Stimulated activated naive CD4-positive, alpha-beta T cell treated with Interleukin-2 at 50 U/mL for 16 hours (primary cell): ENCODE measurements at places on chromosomes 4 and X.

DNA sequence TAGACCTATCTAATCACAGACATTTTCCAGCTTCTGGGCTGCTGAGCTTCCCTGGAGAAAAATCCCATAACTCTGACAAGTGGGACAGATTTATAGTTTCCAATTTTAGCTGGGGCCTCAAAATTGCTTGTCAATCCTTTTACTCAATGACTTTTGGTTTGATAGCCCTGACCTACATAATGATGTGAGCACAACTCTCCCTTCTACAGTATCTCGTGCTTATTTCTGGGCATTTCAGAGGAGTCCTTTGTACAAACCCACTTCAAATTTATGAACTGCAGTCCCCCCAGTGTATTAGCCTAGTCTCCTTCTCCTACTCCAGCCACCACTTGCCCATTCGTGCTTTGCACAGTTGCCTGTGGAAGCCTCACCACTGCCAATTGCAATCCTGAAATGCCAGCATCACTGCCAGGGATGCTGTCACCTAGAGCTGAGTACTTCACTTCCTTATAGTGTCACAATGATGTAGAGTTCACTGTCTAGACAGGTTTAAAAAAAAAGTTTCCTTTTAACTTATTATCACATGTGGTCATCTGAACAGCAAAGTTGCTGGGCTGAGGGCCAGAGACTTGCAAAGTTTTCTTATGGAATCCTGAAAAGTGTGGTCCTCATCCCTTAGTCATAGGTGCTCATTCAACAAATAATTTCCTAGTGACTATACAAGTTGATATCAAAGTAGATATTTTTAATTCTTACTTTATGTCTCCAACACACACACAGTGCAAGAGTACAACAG lies 21.2 kb downstream of the TRAM1L1 start:
- no peak for DNase-seq

- peak; percentile 6 for DNase-seq
Measured at GRCh38 chrX:39439906-39440798, 638.9 kb downstream of the MID1IP1 start.

- DNase-seq = no peak
Measured at GRCh38 chrX:57607295-57608187, 15.7 kb downstream of the ZXDB start.

DNA sequence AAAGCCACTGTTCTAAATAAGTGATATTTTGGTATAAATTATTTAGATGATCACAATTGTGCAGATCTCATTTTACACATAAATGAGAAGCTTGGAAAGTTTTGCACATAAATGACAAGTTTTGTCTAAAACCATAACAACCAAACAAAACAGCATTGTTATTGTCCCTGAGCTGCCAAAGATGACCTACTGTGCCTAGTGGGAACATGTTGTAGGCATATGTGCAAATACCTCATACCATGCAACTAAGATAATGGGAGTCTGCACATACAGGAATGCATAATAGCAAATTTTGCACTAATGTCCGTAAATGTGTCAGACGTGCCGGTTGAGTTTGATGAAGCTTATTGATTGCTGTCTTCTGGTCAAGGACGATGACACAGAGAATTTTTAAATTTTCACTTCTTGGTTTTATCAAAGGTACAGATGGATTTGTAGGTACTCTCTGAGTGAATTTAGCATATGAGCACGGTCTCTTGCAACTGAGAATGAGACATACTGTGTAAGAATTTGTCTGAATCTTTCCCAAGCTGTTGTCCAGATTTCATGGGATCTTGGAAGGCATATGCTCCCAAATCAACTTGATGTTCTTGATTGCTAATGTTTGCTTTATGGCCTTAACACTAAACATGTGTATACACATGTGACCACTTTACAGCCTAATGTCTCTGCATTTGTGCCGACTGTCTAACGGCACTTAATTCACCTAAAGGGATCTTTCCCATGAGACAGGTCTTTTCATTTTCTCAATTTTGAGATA lies 1133.5 kb downstream of the FAT4 start:
- no peak for DNase-seq

GRCh38 chrX:7170898-7171297 lies 22.9 kb upstream of the PUDP start:
- DNase-seq = peak; percentile 0

GRCh38 chr4:150849016-150849415 lies 166.1 kb downstream of the LRBA start:
- no peak for DNase-seq

GRCh38 chrX:140866446-140866845 lies 135.9 kb upstream of the SPANXB1 start:
- no peak for DNase-seq

- no peak for DNase-seq
Measured at GRCh38 chrX:63458981-63459380, 107.8 kb upstream of the SPIN4 start.

DNA sequence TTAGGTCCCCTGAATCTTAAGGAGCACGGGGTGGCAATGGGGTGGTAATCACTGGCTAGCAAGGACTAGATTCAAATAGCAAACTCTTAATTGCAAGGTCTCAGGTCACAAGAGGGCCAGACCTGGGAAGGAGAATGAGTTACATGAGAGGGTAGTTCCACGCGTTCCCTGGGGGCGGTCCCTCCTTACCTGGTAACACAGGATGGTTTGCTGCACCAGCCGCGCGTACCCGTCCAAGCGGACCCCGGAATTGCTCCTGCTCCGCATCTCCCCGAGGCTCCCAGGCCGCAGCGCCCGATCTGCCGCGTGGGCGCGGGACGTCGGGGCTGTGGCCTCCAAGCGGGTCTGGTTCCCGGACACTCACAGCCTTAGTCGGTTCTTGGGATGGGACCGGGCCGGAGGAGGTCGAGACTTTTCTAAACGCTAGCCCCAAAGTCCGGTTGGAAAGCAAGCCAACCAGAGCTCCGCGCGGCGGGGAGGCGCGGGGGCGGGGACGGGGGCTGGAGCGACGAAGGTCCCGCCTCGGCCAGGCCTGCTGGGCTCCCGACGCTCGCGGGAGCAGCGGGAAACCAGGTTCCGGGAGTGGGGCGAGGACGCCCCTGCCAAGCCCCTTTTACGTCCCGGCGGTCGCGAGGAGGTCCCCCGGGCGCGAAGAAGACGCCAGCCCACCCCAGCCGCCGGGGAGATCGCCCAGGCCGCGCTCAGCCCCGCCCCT lies at the start of gene PHKA2:
TSS of gene PHKA2 (minus strand) at position 449 of the 715 bp plus-strand sequence. CDS start at position 267, 182 bp downstream.
- DNase-seq = peak; percentile 52

DNA sequence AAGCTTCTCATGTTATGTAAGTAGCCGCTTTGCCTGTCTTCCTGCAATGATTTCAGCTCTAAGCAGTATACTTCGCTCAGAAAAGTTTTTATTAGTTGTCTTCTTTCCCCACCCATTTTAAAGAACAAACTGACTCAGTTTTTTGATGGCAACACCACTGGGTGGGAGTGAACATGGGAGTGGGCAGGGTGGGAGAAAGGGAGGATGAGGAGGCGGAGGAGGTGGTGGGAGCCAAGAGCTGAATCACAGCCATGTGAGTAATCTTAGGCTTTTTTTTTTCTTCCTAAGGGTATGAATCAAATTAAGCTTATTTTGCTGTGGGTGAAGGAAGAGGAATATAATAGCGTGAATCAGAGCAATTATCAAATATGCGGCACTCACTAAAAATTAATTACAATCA lies 574.3 kb upstream of the DIPK2B start:
- DNase-seq = no peak

GRCh38 chrX:121308276-121308805 lies 260.9 kb downstream of the GLUD2 start:
- peak; percentile 40 for DNase-seq

- no peak for DNase-seq
Measured at GRCh38 chr4:87498446-87498900, 30.7 kb downstream of the SPARCL1 start.

GRCh38 chr4:122798101-122798500 lies 28.5 kb upstream of the FGF2 start:
- no peak for DNase-seq

DNA sequence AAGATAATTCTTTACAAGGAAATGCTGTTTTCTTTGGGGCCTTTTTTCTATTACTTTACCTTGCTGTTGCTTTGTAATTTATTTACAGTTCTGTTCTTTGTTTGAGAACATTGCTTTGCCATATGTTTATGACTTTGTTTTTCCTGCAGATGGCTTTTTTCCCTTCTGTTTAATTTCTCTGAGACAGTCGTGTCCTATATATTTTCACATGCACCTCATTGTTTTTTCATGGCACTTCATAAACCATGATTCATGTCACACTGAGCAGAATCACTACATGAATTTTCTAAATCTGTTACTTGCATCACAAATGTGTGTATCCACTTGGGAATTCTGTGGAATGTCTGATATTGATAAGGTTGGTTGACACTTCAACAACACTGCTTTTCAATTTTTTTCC lies 33.0 kb upstream of the PNPLA4 start:
- DNase-seq = no peak

DNA sequence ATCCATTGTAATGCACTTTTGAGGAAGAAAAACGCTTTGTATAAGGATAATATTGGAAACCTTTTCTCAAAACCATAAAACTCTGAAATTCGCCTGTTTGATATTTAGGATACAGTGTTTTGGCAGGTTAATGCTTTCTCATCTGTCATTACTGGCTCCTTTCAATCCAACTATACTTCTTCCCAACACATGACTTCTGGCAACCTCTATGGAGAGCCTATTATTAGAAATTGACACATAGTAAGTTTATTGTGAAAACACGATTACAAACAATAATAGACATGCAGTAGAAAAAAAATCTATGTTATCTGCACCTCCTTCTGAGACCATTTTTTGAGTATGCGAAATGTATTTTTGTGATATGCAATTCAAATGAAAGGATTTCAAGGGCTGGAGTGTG lies 4.6 kb upstream of the KLHL34 start:
- no peak for DNase-seq

DNA sequence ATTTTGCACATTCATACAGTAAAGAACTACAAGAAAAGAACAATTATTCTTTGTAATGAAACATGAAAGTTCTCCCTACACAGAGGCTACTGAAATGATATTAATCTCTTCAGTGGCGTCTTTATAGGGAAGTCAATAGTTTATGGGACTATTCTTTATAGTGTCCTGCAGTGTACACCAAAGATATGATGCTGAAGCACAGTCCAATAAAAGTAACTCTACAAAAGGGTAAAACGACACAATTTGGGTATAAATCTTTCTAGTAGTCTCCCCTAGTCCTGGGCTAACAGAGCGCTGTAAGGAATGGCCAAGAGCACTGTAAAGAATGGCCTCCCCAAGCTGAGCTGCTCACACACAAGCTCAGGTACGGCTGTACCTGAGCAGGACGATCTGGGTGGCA lies 101.1 kb upstream of the FUNDC1 start:
- no peak for DNase-seq

GRCh38 chr4:174120446-174121295 lies 162.8 kb downstream of the FBXO8 start:
- no peak for DNase-seq

GRCh38 chr4:35900286-35901243 lies 343.7 kb downstream of the ARAP2 start:
- DNase-seq = no peak

- DNase-seq = no peak
Measured at GRCh38 chr4:178480881-178481280, 1038.6 kb upstream of the AGA start.

DNA sequence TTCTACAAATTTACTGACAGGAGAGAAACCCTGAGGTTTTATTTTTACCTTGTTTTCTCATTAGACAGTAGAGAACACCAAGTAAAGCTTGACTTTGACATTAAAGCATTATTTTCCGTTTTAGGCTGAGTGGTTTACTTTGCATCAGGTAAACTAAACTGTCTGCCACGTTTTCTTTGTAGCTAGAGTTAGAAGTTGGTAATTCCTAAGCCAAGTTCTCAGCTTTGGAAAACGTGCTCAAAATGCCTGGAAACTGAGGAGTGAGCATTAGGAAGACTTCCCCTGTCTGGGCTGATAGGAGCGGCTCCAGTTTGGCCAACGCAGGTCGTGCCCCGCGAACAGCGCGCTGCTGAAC lies 819 bp downstream of the PDLIM3 start:
- no peak for DNase-seq

DNA sequence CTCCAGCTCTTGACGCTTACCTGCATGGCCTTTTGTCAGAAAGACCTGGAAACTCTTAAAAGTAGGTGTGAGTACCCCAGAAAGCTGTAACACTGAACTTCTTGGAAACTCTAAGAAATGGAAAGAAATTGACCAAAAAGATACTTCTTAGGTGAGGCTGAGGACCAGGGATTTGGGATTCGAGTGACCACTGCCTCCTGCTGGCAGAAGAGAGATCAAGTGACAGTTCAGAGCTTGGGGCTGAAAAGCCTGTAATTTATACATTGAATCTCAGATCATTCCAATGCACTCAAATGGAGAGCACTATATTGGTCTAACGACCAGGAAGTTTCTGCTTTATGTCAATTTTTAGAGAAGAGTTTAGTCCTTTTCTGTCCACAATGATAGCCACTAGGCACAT lies 204.6 kb downstream of the PDGFRA start:
- DNase-seq = no peak

DNA sequence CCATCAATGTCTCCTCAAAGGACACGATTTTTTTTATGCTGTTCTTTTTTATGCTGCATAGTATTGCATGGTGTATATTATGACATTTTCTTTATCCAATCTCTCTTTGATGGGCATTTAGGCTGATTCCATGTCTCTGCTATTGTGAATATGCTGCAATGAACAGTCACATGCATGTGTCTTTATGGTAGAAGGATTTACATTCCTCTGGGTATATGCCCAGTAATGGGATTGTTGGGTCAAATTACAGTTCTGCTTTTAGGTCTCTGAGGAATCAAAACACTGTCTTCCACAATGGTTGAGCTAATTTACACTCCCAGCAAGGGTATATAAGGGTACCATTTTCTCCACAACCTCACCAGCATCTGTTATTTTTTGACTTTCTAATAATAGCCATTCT lies 113.9 kb downstream of the GRIA3 start:
- DNase-seq = no peak

- no peak for DNase-seq
Measured at GRCh38 chr4:20248155-20248558, 3.5 kb upstream of the SLIT2 start.

DNA sequence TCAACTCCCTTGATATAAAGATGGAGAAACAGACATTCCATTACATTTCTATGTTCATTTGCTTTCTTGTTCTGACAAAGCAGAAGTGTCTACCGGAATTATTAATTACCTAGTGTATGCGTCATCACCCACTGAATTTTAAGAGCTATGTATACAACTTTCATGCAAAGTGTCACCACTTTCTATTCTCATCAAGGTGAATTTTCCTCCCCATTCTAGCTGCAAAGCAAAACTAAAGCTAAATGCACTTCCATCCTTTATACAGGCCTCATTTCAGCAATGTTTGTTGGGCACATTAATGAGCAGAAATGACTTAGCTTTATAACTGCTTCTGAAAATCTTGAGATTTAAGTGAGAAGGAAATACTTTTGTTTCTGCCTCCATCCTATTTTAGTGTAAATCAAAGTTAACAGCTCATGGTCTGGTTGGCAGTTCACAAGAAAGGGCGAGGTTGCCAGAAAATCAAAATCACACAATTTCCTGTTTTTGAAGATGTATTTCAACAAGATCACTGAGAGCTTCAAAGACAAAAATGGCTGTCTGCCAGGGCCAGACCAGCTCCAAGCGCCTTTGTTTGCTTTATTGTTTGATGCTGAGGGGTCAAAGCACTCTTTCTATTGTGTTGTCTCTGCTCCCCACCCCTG lies 7.2 kb upstream of the FAM9C start:
- no peak for DNase-seq
